ENCODE measurements at places on chromosomes 2 and 18. TPM values are rescaled to one million over a fixed set of nuclear protein-coding genes. Genes with fewer than 3 reads are reported as not detected.

Gene CCDC178
- total RNA-seq, result not detected

Gene EFR3B
- total RNA-seq, result 1.7 TPM

Gene HOXD8
- not detected for total RNA-seq

Gene ZSWIM2
- total RNA-seq, result not detected

Gene SCN3A
- total RNA-seq, result 4.0 TPM

DNA sequence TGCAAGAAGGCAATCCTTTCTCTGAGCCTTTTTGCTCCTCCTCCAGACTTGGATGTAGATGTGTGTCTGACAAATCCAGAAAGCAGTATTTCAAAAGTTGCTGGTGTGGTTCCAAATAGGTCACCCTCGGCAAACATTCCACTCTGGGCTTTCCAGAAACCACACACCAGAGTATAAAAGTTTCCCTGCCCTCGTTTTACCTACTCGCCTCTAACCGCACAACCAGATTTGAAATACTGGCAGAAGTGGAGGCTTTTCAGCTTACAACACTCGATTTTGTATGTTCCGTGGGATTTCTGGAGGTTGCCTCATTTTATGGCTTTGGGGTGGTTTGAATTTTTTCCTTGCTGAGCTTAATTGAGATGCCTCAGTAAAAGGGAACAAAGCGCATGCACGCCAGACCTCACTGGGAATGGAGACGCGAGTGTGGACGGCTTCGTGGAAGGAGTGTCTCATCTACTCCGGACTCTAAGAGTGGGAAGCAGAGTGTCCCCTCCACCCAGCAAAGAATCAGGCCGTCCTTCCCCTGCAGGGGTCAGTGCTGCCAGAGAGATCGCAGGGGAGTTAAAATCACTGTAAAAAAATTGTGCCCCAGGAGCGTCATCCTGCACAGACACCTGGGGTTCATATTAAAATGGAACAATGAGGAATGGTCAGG, 44.0 kb upstream of the RPL31 start:
- no peaks in the 10 kb centered on the region for H3K36me3 ChIP-seq
- no peak overlapping the region for H3K4me3 ChIP-seq
- H3K27me3 ChIP-seq, result no peaks in the 10 kb centered on the region
- DNase-seq, result peak; percentile 56
- H3K4me1 ChIP-seq, result peaks cover 29% of the 10 kb centered on the region

Gene LIMS2
- 52.5 TPM for total RNA-seq

- no peak overlapping the region for H3K4me3 ChIP-seq
- H3K4me1 ChIP-seq, result no peaks in the 10 kb centered on the region
- H3K27ac ChIP-seq, result no peak overlapping the region
- no peaks in the 10 kb centered on the region for H3K27me3 ChIP-seq
- H3K36me3 ChIP-seq, result no peaks in the 10 kb centered on the region
These were observed 45.4 kb upstream of the DLX2 start for GRCh38 chr2:172147944-172148650.

Gene KLHL14
- not detected for total RNA-seq

DNA sequence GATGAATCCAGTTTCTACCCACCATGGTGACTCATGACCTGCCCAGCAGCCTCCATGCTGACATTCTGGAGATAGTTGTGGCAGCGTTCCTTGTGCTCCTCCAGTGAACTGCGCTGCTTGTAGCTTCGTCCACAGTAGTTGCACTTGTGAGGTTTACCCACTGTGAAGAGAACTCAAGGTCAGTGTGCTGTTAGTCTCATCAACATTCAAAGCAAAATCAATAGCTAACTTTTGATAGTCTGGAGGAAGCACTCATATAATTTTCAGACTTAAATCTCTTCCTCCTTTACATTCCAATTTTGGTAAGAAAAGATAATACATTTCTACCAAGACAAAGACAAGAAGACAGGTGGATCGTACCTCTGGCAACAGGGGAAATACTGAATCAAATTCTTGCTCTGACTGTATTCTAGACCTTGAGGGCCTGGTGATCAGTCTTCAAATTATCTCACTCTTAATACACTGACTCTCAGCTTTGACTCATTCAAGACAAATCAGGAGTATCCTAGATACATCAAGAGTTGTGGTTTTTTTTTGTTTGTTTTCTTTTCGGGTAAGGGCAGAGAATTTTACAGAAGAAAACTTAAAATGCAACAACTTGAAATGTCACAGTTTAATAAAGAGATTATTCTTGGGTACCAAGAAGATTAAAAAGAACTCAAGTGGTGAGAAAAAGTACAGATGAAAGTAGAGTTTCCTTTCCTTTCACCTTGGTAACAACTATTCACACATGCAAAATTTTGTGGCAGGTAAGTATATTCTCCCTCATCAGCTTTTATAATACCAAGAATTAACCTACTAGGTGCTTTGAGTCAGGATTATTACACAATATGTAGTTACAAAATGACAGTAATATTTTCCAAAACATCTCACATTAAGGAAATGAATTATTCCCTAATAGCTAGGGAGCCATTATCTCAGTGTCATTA, 129.2 kb downstream of the IKZF2 start:
- H3K4me3 ChIP-seq, result no peak overlapping the region
- no peaks in the 10 kb centered on the region for H3K4me1 ChIP-seq
